SIG-M5 (cell line): ENCODE measurements at places on chromosomes 1 and 21.
A peak's percentile ranks its signal among the peaks of the same experiment; 100 is the strongest.

GRCh38 chr1:43936431-43937151 lies 3.0 kb downstream of the ARTN start:
- DNase-seq = no peak

DNA sequence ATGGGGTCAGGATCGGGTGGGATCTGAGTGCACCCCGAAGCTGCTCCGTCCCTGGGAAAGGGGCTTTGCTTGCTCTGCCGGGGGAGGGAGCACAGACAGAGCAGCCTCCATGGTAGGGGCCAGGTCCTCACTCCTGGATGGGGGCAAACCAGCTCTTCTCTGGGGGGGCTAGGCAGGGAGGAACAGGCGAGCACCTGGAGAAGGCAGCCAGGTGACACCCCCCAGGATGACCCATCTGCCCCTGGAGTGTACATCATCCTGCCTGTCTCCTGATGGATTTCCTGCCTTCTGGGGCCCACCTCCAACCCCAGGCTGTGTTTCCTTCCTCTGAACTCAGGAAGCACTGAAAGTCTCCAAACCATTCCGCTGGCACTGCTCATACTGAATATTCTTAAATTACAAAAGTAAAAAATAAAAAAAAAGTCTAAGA lies 248.0 kb downstream of the RHOU start:
- no peak for DNase-seq

- DNase-seq = no peak
These were observed 16.7 kb downstream of the CSF1 start for GRCh38 chr1:109927356-109927755.

DNA sequence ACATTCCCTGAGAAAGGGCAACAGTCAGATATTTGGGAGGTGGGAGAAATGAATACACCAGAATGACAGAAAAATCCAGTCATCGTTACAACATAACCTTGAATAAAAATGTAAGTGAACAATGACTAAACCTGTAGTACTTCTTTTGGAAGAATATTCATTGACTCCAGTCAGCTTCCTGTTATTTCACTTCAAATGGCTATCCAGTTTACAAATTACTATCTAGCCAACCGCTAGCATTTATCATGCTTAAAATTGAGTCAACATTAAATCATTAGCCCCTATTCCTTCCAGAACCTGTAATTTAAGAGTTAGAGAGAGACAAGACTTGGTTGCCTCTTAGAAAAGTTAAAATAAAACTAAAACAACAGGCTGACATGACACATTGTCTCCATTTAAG lies 33.6 kb downstream of the WLS start:
- DNase-seq = no peak

DNA sequence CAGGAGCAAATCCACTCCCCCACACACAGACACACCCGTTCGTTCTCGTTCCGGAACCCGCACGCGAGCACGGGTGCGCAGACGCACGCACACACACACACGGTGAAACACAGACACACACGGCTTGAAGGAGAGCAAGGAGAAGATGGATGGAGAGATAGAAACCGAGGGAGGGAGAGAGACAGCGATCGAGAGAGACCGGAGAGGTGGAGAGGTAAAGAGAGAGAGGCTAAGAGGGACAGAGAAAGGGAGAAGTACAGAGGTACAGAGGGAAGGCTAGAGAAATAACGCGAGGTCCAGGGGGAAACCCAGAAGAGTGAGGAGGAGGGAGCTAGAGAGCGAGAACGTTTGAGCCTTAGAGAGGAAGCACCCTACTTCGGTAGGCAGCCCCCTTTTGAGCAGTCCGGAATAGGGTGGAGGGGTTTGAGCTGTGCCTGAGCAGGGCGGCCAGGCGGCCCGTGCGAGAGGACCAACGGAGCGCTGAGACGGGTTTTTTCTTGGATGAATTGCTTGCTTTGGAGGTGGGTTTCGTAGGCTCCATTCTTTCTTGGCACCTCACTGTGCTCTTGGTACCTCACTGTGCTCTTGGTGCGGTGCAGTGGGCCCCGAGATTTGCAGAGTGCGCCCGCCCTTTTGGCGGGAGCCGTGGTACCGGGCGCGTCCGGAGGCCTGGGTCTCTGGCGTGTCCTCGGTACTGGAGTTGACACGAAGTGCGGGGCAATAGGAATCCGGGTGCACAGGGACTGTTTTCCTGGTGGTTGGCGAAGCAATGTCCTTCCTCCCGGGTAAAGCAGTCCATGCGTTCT lies 88.4 kb upstream of the RHOU start:
- peak; percentile 62 for DNase-seq

DNA sequence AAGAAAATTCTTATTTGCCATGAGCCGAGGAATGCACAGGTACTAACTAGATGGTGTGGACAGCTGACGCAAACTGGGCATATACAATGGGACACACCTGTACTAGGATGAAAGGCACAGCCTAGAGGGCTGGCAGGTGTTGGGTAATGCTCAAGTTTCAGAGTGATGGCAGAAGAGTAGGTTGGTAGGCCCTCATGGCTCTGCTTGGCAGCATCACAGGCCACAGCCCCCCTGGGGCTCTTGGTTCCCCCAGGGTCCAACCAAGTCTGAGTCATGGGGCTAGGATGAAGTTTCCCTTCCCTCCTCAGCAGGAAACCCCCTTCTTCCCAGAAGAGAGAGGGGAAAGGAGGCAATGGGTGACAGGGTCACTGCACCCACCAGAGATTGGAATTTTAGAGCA lies 35.2 kb downstream of the SPEN start:
- DNase-seq = no peak

DNA sequence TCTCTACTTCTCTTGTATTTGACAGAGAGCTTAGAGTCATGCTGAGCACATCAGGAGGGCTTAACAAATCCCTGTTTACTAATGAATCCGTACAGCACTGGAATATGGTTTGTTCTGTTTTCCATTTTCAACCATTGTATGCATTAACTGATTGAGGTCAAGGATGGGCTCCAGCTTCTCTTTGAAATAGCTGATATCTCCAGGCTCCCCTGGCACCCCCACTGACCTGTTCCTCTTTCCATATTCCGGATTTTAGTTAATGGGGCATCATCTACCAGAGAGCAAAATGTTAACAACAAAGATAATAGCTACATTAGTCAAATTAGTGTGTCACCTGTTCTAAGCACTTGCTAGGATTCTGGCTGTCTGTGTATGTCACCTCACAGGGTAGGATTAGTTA lies 57.6 kb downstream of the NENF start:
- DNase-seq = no peak

DNA sequence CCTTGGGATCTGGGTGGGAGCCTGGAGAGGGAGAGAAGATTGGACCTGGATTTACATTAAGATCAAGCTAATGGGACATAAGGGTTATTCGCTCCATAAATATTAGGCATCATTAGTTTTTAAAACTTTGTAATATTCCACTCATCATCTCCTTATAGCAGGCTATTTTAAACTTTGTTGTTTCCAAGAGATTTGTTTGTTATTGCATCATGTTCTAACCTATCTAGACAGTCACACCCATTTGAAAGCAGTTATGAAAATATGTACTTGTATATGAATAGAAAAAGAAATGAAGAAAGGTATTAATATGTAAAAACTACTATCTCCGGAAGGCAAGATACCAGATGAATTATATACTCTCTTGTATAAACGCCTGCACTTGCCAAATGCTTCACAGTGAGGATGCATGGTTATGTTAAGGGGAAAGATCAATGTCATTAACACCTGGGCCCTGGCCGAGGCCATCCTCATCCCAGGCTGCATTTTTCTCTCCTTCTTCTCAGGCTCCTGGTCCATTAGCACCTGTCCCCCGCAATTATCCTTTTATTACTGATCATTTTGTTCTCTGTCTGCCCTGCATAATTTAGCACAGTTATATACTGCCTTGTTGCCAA lies 468.2 kb downstream of the MATN1 start:
- DNase-seq = no peak

GRCh38 chr1:170660871-170661645 lies 2.9 kb upstream of the PRRX1 start:
- DNase-seq = no peak

- no peak for DNase-seq
These were observed 22.7 kb upstream of the PIK3CD start for GRCh38 chr1:9628541-9629444.

DNA sequence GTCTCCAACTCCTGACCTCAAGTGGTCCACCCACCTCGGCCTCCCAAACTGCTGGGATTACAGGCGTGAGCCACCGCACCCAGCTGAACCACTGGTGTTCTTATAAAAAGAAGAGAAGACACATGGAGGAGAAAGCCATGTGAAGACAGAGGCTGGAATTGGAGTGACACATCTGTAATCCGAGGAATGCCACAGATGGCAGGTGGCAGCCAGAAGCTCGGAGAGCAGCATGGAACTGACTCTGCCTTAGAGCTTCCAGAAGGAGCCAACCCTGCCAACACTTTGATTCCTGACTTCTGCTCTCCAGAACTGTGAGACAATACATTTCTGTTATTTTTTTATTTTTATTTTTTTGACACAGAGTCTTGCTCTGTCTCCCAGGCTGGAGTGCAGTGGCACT lies 59.0 kb upstream of the ATP2B4 start:
- no peak for DNase-seq

GRCh38 chr1:27872802-27873551 lies 633 bp downstream of the THEMIS2 start:
- DNase-seq = no peak

DNA sequence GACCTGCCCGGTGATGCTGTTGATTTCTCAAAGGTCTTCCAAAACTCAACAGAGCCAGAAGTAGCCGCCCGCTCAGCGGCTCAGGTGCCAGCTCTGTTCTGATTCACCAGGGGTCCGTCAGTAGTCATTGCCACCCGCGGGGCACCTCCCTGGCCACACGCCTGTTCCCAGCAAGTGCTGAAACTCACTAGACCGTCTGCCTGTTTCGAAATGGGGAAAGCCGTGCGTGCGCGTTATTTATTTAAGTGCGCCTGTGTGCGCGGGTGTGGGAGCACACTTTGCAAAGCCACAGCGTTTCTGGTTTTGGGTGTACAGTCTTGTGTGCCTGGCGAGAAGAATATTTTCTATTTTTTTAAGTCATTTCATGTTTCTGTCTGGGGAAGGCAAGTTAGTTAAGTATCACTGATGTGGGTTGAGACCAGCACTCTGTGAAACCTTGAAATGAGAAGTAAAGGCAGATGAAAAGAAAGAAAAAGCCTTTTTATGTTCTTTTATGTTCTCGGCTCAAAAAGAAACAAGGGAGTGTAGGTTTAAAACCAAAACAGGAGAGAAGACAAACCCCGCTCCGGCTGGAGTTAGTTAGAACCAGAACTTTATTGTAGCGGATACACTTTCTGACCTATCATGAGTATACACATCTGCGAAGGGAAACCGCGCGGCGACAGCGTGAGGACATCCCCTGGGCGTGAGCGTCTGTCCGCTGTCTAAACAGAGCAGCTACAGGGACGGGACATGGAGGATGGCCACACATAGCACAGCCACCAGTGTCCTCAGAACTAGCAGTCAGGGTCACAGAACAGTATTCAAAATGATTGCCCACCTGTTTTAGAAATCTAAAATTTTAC lies 77.1 kb downstream of the PIK3CD start:
- no peak for DNase-seq

GRCh38 chr1:225684741-225685140 lies 31.8 kb upstream of the ENAH start:
- DNase-seq = no peak

DNA sequence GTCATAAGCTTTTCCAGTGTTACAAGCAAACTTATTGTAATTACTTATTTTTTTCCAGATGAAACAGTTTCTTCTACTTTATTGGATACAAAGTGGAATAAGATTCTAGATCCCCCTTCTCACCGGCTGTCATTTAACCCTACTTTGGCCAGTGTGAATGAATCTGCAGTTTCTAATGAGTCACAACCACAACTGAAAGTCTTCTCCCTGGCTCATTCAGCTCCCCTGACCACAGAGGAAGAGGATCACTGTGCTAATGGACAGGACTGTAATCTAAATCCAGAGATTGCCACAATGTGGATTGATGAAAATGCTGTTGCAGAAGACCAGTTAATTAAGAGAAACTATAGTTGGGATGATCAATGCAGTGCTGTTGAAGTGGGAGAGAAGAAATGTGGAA lies 95.5 kb downstream of the ZFYVE9 start:
- DNase-seq = no peak

- no peak for DNase-seq
These were observed 37.5 kb downstream of the SPAG17 start for GRCh38 chr1:118147522-118147921.

- DNase-seq = no peak
These were observed 78.9 kb upstream of the CTTNBP2NL start for GRCh38 chr1:112317140-112317539.
